AG04450 (cell line): ENCODE measurements at places on chromosomes 2 and 18.

DNA sequence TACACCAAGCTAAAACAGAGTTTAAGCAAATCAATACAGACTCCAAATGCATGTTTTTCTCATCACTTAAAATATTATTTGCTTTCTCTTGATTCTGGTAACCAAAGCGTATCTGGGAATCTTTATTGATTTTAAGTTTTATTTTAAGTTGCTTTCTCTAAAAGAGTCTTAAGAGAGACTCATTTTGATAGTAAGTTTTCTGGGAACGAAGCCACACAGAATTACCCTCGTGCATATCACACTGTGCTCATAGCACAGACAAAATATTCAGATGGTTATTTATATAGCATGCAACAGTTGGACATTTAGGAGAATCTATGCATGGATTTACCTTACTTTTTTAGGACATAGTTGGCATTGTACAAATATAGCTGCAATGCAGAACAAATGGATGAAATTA lies 597.5 kb upstream of the NRXN1 start:
- DNase-seq, result no peak

DNA sequence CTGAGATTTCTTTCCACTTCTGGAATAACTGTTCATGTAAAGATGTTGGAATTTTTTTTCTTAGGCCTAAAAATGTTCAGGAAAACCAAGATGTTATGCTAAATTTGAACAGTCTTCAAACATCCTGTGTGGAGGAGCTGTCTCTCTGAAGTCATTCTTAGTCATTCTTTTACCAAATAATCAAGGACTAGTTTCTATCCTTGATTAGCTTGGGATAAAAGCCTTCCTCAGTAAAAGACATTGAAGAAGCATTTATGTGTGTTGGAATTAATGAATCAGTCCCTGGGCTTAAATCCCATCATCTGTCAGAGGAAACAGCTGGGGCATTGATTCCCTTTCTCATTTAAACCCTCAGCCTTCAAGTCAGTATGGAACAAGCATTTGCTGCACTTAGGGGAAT lies 300.1 kb upstream of the NXPH2 start:
- no peak for DNase-seq

- DNase-seq, result no peak
These were observed 262.1 kb downstream of the EPHA4 start for GRCh38 chr2:221309892-221310583.

GRCh38 chr2:213065583-213066442 lies 85.6 kb downstream of the IKZF2 start:
- peak; percentile 43 for DNase-seq

GRCh38 chr2:159124931-159125467 lies 156.6 kb downstream of the TANC1 start:
- no peak for DNase-seq

DNA sequence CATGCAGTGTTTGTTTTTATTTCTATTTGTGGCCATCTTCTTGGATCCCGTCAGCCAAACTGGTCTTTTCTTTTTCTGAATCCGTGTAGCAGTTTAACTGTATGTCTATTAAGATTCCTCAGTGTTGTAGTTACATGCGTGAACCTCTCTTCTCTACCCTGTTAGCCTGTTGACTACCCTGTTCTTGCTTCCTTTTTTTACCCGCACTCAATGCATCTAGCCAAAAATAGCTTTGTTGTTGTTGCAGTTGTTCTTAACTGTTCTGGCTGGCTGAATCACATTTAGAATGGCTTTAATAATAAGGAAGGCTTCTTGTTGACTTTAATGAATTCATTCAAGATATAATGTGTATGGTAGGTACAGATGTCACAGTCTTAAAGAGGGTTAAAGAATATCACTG lies 137.1 kb downstream of the LCLAT1 start:
- no peak for DNase-seq

GRCh38 chr2:226656367-226656766 lies 143.3 kb downstream of the IRS1 start:
- DNase-seq, result no peak

GRCh38 chr2:11366326-11366741 lies 21.9 kb upstream of the ROCK2 start:
- no peak for DNase-seq
